ENCODE measurements at places on chromosomes 7 and 10. TPM values are rescaled to one million over a fixed set of nuclear protein-coding genes. Genes with fewer than 3 reads are reported as not detected.

Gene ZPBP
- total RNA-seq: 0.89 TPM

DNA sequence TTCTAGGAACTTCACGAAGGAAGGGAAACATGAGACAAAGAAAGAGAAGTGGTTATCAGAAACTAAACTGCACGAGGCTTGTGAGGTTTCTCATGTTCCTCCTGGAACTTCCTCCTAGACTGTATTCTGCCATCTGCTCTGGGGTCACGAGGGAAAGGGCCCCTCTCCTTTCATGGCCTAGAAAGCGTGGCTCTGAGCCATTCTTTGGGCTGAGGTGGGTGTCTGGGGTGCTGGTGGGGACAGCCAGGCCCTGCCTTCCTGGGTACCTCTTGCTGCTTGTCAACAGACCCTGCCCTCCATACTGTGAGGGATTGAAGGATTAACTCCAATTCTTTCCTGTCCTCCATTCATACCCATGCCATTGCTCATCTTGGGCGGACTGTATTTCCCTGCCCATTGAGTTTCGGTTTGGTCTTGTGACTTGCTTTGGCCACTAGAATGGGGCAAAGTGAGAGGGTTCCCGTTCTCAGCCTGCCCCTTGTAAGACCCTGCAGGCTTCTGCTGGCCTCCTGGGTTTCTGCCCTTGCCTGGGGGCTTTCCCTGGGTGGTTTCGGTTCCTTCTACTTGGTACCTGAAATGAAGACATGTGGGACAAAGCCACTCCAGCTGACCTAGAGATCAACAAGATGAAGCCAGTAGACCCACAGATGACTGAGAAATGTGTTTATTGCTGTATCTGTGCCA, 14.9 kb upstream of the GIMAP8 start:
- H3K4me3 ChIP-seq: no peak overlapping the region
- H3K4me1 ChIP-seq: no peaks in the 10 kb centered on the region
- H3K27me3 ChIP-seq: no peaks in the 10 kb centered on the region
- no peak for DNase-seq
- no peak overlapping the region for H3K27ac ChIP-seq

Gene OR2A42
- total RNA-seq: 0.49 TPM

GRCh38 chr7:33107136-33108066, 1.8 kb downstream of the RP9 start:
- H3K4me3 ChIP-seq: peak overlapping the region; percentile 96

- DNase-seq: no peak
- no peaks in the 10 kb centered on the region for H3K27me3 ChIP-seq
- no peak overlapping the region for H3K4me3 ChIP-seq
- H3K36me3 ChIP-seq: no peaks in the 10 kb centered on the region
- no peak overlapping the region for H3K27ac ChIP-seq
Observed at GRCh38 chr7:141557360-141557759, 6.2 kb downstream of the AGK start.

- no peak overlapping the region for H3K4me3 ChIP-seq
- no peaks in the 10 kb centered on the region for H3K27me3 ChIP-seq
- no peaks in the 10 kb centered on the region for H3K4me1 ChIP-seq
- H3K36me3 ChIP-seq: no peaks in the 10 kb centered on the region
Observed at GRCh38 chr10:66008221-66008620, 917.6 kb upstream of the LRRTM3 start.

- H3K4me3 ChIP-seq: no peak overlapping the region
- H3K36me3 ChIP-seq: no peaks in the 10 kb centered on the region
- no peaks in the 10 kb centered on the region for H3K27me3 ChIP-seq
- no peaks in the 10 kb centered on the region for H3K4me1 ChIP-seq
- no peak for DNase-seq
Observed at GRCh38 chr7:38542156-38542555, 89.0 kb downstream of the AMPH start.

Gene GDF10
- total RNA-seq: 3.6 TPM

- DNase-seq: peak; percentile 50
- peak overlapping the region; percentile 99 for H3K27ac ChIP-seq
Observed at GRCh38 chr7:138000081-138000701, 1.7 kb downstream of the CREB3L2 start.

- no peaks in the 10 kb centered on the region for H3K27me3 ChIP-seq
- H3K27ac ChIP-seq: no peak overlapping the region
- DNase-seq: peak; percentile 69
- H3K36me3 ChIP-seq: no peaks in the 10 kb centered on the region
Observed at GRCh38 chr7:107150375-107151073, 18.3 kb upstream of the HBP1 start.

DNA sequence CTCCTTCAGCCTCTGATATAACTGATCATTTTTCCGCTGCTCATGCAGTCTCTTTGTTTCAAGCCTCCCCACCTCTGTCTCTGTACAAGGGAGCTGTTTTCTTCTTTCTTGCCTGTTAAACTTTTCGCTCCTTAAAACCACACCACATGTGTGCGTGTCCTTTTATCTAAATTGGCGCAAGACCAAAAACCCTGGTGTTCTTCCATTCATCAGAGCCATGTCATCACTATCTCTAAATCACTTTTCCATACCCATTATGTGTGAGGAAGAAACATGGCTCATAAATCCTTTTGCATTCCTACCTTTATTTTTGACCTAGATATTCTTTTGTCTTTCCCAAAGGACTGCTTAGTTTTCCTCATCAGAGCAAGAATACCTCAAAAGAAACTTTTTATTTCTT, 239.0 kb upstream of the IMMP2L start:
- H3K36me3 ChIP-seq: no peaks in the 10 kb centered on the region
- H3K4me3 ChIP-seq: no peak overlapping the region
- H3K27ac ChIP-seq: no peak overlapping the region
- DNase-seq: no peak
- no peaks in the 10 kb centered on the region for H3K4me1 ChIP-seq

Gene GCK
- total RNA-seq: not detected
